ENCODE measurements at places on chromosomes 1 and 21. TPM values are rescaled to one million over a fixed set of nuclear protein-coding genes. Genes with fewer than 3 reads are reported as not detected.

- H3K27ac ChIP-seq, result no peak overlapping the region
- no peak overlapping the region for H3K4me3 ChIP-seq
- no peak for DNase-seq
- H3K27me3 ChIP-seq, result no peaks in the 10 kb centered on the region
- peaks cover 9% of the 10 kb centered on the region for H3K4me1 ChIP-seq
Measured at GRCh38 chr1:62905872-62906271, 121.9 kb downstream of the ATG4C start.

Gene DCDC2B
- not detected for total RNA-seq

DNA sequence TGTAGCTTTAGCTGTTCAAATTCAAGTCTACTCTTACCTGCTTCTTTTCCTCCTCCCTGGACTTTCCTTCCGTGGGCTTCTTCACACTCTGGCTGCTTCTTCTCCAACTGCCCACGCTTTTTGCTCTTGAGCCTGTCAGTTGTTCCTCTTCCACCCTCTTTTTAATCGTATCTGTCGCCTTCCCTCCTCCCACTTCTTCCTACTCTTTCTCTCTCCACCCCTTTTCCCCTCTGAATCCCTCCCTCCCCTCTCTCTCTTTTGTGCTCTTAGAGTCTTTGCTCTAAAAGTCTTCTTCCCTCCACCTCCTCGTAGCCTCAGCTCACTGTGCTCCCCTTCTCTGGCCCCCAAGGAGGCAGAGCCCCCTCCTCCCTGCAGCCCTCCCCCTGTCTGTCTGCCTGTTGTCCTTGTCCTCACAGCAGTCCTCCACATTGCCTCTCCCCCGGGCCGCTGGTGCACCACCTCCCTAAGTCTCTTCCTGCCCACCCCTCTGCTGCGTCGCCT lies 12.9 kb upstream of the GJA5 start:
- H3K36me3 ChIP-seq, result no peaks in the 10 kb centered on the region
- peaks cover 6% of the 10 kb centered on the region for H3K4me1 ChIP-seq
- no peak overlapping the region for H3K4me3 ChIP-seq
- H3K27ac ChIP-seq, result no peak overlapping the region
- no peak for DNase-seq

Gene NUF2
- total RNA-seq, result 58.4 TPM

GRCh38 chr21:40052276-40052675 lies 185.0 kb downstream of the PCP4 start:
- no peak for DNase-seq
- no peak overlapping the region for H3K4me3 ChIP-seq
- H3K36me3 ChIP-seq, result no peaks in the 10 kb centered on the region

Gene ELF3
- 0.30 TPM for total RNA-seq

GRCh38 chr1:204304067-204304466 lies 55.7 kb downstream of the PLEKHA6 start:
- H3K27ac ChIP-seq, result no peak overlapping the region
- H3K4me3 ChIP-seq, result no peak overlapping the region
- peaks cover 3% of the 10 kb centered on the region for H3K27me3 ChIP-seq
- H3K4me1 ChIP-seq, result no peaks in the 10 kb centered on the region

Gene HTR6
- total RNA-seq, result 1.6 TPM

GRCh38 chr1:233015965-233016364 lies 65.6 kb downstream of the NTPCR start:
- H3K4me1 ChIP-seq, result no peaks in the 10 kb centered on the region
- H3K36me3 ChIP-seq, result peaks cover 40% of the 10 kb centered on the region
- H3K4me3 ChIP-seq, result no peak overlapping the region
- no peak overlapping the region for H3K27ac ChIP-seq
- DNase-seq, result no peak

DNA sequence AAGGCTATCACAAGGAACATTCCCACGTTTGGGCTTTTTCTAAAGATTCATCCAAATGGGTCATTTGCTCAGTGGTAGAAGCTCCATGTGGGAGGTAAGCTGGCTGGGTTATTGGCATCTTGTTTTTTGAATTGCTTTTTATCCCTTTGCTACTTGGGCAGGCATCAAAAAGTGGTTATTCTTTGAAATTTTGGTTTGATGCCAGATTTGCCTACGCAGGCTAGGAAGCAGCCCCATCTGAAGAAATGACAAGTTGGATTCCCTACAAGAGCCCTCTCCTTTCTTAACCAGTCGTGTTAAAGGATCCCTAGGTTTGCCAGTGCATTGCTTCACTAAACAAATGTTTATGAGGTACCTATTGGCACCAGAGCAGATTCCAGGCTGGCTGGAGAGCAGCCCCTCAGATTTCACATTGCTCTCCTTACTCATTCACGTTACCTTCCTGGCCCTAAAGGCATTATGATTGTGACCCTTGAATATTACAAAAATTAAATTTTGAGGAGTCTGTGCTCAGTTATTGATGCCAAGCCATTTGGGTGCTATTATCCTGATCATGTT lies 38.8 kb downstream of the ARID1A start:
- H3K4me3 ChIP-seq, result no peak overlapping the region
- no peaks in the 10 kb centered on the region for H3K27me3 ChIP-seq
- H3K27ac ChIP-seq, result peak overlapping the region; percentile 76
- H3K4me1 ChIP-seq, result peaks cover 79% of the 10 kb centered on the region
- DNase-seq, result no peak
- H3K36me3 ChIP-seq, result peaks cover 61% of the 10 kb centered on the region

- no peaks in the 10 kb centered on the region for H3K36me3 ChIP-seq
- H3K4me3 ChIP-seq, result peak overlapping the region; percentile 68
- DNase-seq, result peak; percentile 16
- H3K27ac ChIP-seq, result peak overlapping the region; percentile 64
Measured at GRCh38 chr1:151131701-151132334, 14.6 kb downstream of the SEMA6C start.

- peaks cover 20% of the 10 kb centered on the region for H3K4me1 ChIP-seq
- peaks cover 26% of the 10 kb centered on the region for H3K27me3 ChIP-seq
- H3K27ac ChIP-seq, result peak overlapping the region; percentile 77
- no peaks in the 10 kb centered on the region for H3K36me3 ChIP-seq
- peak; percentile 64 for DNase-seq
Measured at GRCh38 chr1:39666772-39667171, 5.1 kb downstream of the NT5C1A start.

- no peak overlapping the region for H3K4me3 ChIP-seq
- H3K27me3 ChIP-seq, result no peaks in the 10 kb centered on the region
- no peak overlapping the region for H3K27ac ChIP-seq
- H3K36me3 ChIP-seq, result no peaks in the 10 kb centered on the region
Measured at GRCh38 chr1:213250041-213250440, 199.0 kb downstream of the RPS6KC1 start.

Gene MMP23B
- 1.2 TPM for total RNA-seq

DNA sequence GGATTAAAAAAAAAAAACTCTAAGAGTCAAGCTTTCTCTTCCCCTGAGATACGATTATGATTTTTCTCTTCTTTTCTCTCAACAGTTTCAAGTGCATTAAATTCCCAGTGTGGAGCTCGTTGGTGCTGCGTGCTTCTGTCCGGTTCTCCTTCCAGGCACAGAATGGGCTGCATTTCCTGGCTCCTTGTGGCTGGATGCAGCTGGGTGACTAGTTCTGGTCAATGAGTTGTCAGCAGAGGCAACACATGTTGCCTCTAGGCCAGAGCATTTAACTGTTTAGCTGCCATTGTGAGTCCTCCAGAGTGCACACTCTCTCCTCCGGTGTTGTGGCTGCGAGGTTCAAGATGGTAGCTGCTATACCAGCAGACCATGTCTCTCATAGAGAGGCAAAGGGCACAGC lies 312.9 kb downstream of the RRAGC start:
- no peaks in the 10 kb centered on the region for H3K36me3 ChIP-seq
- H3K4me1 ChIP-seq, result no peaks in the 10 kb centered on the region
- no peak overlapping the region for H3K27ac ChIP-seq
- no peak overlapping the region for H3K4me3 ChIP-seq

Measured in activated CD4-positive, alpha-beta T cell treated with anti-CD3 and anti-CD28 coated beads for 36 hours (primary cell).